ENCODE measurements at places on chromosomes 6 and 20.

DNA sequence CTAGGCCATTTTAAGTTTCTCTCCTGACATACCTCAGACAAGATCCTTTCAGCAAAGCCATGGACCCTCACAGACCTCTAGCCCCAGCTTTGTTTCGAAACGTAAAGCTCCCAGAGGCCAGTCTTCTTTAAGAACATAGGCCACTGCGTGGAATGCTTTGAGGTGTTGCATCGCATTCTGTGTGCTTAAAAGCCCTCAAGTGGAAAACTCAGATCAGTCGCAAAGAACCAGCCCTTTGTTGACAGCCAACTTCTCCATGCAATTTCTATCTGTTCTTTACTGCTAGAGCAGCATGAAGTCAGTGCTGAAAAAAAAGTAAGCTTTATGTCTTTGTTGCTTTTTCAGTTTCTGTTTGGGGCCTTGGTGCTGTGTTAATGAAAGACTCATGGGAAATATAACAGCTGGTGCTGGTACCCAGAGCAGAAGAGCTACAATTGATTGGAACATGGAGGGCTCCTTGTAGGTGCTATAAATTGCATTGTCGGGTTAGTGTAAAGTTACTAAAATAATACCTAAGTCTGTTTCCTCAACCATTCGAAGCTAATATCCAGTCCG is 142.6 kb downstream of the MAP3K7 start:
- peak; percentile 33 for DNase-seq

DNA sequence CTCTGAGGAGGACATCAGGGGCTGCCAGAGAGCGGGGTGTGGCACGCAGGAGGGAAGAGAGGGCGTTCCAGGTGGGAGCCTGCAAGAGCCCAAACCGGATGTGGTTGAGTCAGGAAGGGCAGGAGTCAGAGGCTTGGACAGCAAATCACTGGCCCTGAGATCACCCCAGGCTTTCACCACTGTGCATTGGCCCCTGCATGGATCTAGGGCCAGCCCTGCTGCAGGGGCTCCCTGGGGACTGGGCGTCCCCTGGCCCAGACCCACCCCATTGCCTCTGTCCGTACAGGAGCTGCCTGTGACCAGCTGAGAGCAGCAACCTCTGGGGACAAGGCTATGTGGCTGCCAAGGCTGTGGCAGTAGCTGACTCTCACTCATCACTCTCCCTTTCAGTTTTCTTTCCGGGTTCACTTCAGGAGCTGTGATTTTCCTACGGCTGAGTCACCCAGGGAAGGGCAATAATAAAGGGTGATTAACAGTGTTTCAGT is 33.9 kb downstream of the KCNK17 start:
- no peak for DNase-seq

GRCh38 chr6:3339811-3340210 is 81.1 kb downstream of the PSMG4 start:
- no peak for DNase-seq

- no peak for DNase-seq
Measured at GRCh38 chr6:52517502-52518278, 59.2 kb downstream of the TRAM2 start.

DNA sequence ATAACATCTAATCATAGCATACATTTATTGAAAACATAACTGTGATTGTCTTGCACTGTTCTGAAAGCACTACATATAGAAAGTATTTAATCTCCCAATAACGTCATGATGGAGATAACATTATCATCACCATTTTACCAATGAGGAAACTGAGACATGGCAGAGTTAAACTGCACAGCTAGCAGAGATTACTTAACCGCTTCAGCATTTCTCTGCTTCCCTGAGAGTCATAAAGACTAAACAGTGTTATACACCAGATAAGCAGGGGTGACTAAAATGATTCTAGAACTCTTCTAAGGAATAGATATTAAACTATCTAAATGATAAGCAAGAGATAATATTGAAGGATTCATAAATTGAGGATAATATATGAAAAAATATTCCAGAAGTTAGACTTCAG is 183.2 kb upstream of the BMP5 start:
- DNase-seq, result no peak

Data from left renal cortex interstitium (tissue), 4 donors.